Stomach (tissue), 19 donors: ENCODE measurements at places on chromosomes 5 and 9.
A peak's percentile ranks its signal among the peaks of the same experiment; 100 is the strongest.

GRCh38 chr5:154971501-154971900 is 30.6 kb downstream of the MRPL22 start:
- no peaks in the 10 kb centered on the region for H3K4me1 ChIP-seq
- no peaks in the 10 kb centered on the region for H3K27me3 ChIP-seq
- DNase-seq, result no peak
- H3K4me3 ChIP-seq, result no peak overlapping the region
- H3K27ac ChIP-seq, result no peak overlapping the region

DNA sequence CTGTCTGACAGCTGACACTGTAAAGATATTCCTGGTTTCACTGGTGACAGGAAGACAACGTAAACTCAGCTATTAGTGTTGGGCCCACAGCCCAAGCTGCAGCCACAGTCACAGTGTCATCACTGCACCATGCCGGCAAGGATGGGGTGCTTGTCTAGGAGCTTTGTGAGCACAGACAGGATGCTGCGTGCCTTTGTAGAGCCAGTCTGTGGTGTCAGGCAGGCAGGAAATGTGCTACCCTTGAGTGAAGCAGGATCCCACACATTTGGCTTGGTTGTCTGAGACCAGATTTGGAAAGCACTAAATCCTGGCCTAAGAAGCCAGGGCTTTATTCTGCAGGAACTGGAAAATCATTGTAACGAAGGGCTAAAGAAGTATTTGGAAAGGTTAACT is 121.6 kb upstream of the ADAMTS16 start:
- no peak overlapping the region for H3K27ac ChIP-seq
- H3K4me3 ChIP-seq, result no peak overlapping the region
- H3K4me1 ChIP-seq, result no peaks in the 10 kb centered on the region
- no peaks in the 10 kb centered on the region for H3K36me3 ChIP-seq
- no peak for DNase-seq

DNA sequence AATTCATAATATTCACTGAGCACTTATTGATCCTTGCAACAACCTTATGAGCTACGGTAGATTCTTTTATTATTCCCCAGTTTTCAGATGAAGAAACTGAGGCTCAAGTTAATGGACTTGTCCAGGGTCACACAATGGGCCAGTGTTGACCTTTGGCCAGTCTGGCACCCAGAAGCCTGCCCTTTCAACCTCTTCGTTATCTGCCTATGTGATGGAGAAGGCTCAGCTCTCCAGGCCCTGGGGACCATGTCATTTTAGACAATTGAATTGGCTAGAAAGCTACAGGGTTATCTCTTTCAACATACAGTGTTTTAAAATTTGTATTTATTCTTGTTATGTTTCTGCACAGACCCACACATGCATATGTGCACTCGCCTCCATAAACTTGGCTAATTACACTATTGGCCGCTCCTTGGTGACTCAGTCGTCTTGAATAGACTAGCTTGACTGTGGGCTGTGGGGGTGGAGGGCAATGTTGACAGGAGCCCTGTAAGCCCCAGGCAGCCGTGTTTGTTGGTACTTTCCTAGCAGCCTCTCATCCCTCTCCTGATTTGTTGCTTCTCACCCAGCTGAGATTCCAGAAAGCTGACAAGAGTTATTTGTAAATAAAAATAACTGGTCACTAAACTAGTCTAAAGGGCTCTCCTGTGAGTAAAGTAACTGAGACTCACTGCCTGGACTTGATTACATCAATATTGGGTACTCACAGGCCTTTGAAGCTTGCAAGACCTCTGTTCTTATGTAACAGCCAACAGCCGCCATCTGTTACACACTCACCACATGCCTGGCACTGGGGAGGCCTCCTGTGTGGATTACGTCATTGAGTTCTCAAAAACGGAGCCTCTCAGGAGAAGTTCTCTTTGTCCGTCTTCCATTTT is 8.5 kb upstream of the ANGPTL2 start:
- peak overlapping the region; percentile 86 for H3K27ac ChIP-seq
- peaks cover 24% of the 10 kb centered on the region for H3K4me1 ChIP-seq
- DNase-seq, result no peak
- no peak overlapping the region for H3K4me3 ChIP-seq
- H3K27me3 ChIP-seq, result no peaks in the 10 kb centered on the region
- H3K36me3 ChIP-seq, result no peaks in the 10 kb centered on the region

GRCh38 chr5:60494635-60495034 is 205.3 kb downstream of the DEPDC1B start:
- no peaks in the 10 kb centered on the region for H3K4me1 ChIP-seq
- DNase-seq, result no peak
- no peaks in the 10 kb centered on the region for H3K36me3 ChIP-seq

GRCh38 chr9:133709015-133709611 is 29.0 kb downstream of the SARDH start:
- H3K4me3 ChIP-seq, result no peak overlapping the region
- peaks cover 2% of the 10 kb centered on the region for H3K27me3 ChIP-seq
- no peak overlapping the region for H3K27ac ChIP-seq
- no peaks in the 10 kb centered on the region for H3K36me3 ChIP-seq

- DNase-seq, result peak; percentile 77
- peaks cover 5% of the 10 kb centered on the region for H3K27me3 ChIP-seq
- peaks cover 24% of the 10 kb centered on the region for H3K4me1 ChIP-seq
- no peak within 1 kb of the TSS for H3K27ac ChIP-seq
These were observed at the start of gene GLDC for GRCh38 chr9:6645355-6646292. Gene GLDC (minus strand): TSS chr9:6645729. CDS start chr9:6645499, 230 bp downstream.

DNA sequence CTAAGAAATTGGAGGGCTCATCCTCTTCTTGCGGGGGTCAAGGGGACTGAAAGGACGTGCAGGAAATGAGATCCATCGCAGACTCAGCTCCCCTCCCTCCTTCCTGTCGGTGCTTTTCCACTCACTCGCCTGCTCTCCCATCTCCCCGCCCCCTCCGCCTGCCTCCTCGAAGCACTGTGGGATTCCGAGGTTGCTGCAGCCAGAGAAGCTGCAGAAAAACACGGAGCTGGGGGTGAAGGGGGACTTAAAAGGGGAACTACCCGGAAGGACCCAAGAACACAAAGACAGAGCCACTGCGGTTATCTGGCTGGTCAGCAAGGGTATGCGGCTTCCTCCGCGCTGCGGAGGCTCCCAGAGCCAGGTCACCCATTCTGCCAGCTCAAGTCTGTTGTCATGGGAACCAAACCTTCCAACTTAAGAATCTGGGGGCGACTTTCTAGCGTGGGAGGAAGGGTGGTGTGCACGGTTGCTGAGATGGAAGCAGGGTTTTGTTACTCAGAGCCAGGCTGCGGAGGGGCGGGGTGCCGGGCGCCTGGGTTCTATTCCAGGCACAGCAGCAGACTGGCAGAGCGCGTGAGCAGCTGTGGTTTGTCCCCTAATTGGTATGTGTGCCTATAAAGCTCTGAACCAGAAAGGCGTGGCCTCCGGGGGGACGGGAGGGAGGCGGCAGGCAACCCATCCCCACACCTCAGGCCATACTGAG is 24.9 kb downstream of the PCDHGC5 start:
- H3K4me1 ChIP-seq, result peaks cover 63% of the 10 kb centered on the region
- H3K27me3 ChIP-seq, result no peaks in the 10 kb centered on the region
- DNase-seq, result no peak

- no peaks in the 10 kb centered on the region for H3K36me3 ChIP-seq
- no peak overlapping the region for H3K4me3 ChIP-seq
- H3K4me1 ChIP-seq, result no peaks in the 10 kb centered on the region
- H3K27me3 ChIP-seq, result no peaks in the 10 kb centered on the region
- no peak overlapping the region for H3K27ac ChIP-seq
These were observed 310.6 kb downstream of the NDUFS4 start for GRCh38 chr5:53871050-53871449.
